Tongue (tissue), 3 donors: ENCODE measurements at places on chromosomes 3 and 15.
A peak's percentile ranks its signal among the peaks of the same experiment; 100 is the strongest.

DNA sequence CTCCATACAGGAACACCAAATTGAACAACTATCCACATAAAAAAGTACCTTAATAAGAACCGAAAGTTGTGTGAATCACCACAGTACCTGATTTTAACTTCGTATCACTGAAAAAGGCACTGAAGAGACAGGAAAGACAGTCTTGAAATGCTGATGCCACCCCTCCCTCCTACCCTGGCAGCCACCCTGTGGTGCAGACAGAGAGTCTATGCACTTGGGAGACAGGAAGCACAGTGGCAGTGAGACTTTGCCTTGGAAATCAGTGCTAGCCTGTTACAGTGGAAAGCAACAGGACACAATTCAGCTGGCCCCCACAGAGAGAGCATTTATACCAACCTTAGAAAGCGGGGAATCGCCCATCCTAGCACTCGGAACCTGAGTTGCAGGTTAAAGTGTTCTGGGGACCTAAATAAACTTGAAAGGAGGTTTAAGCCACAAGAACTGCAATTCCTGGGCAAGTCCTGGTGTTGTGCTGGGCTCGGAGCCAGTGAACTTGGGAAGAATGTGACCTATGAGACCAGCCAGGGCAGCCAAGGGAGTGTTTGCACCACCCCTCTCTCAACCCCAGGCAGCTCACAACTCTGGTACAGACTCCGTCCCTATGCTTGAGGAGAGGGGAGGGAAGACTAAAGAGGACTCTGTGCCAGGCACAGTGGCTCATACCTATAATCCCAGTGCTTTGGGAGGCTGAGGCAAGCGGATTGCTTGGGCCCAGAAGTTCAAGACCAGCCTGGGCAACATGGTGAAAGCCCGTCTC lies 240.1 kb downstream of the ISL2 start:
- DNase-seq, result peak; percentile 63

DNA sequence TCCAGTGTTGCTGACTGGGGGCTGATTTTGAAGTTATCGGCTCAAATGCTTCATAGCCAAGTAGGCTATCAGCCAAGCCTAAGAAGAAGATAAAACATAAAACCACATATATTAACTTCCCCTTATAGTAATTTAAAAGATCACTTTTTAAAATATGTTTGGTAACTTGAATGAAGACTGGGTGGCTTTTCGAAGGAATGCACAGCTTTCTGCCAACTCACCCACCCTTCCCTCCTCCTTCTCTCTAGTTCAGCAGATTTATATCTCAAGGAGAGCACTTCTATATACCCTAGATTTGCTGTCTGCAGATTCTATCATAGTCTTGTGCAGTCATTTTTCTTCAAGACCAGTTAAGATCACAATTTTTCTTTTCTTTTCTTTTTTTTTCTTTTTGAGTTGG lies 189.4 kb upstream of the CHRM5 start:
- DNase-seq, result no peak

GRCh38 chr3:7421065-7421464 lies 560.1 kb downstream of the GRM7 start:
- DNase-seq, result no peak

DNA sequence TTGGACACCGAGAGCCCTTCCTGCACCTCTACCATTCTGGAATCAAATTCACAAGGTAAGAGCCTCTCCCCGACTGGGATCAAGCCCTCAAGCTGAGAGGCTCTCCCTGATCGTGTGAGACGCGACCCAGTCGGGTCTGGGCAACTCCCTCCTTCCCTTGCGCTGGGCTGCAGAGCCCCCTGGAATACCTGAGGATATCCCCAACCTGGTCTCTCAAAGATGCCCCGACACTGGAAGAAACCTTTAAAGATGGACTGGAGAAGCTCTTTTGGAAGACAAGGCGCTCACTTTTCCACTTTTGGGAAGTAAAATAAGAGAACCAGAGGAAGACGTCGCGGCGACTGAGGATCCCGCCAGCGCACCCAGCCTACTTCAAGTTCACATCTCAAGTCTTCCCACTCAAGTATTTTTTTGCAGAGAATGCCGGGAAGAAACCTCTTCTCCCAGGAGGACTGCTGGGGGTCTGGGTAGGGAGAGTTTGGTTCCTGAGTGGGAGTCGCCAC lies 33.8 kb downstream of the ZIC4 start:
- DNase-seq, result no peak

DNA sequence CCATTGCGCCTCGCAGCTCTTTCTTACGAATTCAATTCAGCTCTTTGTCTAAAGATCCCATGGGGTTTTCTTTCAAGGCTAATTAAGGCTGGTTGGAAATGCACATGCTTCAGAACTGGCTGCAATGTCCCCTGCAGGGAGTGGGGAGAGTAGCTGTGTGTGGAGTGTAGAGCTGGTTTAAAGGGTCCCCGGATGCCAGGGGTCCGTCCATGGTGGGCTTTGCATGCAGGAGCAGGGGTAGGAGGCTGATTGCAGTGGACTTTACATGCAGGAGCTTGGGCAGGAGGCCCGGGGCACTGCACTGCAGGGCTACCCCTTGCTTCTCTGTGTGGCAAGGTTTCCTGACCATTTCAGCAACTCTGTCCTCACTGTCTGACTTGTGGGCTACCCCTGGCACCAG lies 261.6 kb upstream of the LYSMD4 start:
- DNase-seq, result no peak

DNA sequence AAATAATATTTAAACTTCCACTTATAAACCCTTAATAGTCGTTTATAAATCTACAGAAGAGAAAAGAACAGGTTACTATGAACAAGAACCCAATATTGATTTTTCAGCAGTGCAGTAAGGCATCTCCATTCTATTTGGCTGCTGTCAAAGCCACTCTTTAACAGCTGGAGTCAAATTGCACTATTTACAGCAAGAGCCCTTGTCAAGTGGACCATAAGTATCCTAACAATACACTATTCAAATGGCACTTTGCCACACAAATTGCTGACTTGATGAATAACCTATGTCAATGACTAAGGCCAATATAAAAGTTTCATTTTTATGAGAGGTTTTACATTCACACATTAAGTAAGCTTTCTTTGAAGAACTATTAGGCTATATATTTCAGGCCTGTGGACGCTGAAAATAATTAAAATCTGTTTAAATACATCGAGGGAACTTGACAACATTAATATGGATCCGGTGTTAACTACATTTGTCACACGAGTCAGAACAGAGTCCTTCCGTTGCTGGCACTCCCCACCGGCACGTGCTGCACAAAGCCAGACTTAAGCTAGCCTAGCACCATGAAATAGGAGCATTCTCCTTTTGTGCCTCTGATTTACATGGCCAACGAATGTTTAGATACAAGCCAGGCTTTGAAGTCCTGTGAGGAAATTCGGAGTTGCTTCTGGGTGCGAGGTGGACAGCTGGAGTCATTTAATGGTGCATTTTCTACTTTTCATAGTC lies 100.5 kb downstream of the WDR72 start:
- peak; percentile 12 for DNase-seq

DNA sequence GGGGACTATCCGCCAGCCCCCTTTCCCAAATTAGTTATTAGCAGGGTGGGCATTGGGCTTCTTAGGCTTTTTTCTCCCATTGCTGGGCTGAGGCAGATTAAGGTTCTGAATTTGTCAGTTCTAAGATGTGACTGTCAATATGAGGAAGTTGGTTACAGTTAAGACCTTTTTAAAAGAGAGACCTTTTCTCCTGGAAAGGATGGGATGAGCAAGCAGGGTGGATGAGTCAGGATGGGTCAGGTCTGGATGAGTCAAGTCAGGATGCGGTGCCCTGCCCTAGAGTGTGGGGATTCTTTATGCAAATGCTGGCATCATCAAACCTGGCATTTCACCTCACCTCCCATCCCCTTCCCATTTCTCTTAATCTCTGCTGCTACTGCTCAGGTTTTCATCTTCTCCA lies 1.9 kb downstream of the AEN start:
- no peak for DNase-seq

GRCh38 chr3:15258720-15259119 lies 52.7 kb downstream of the CAPN7 start:
- DNase-seq, result no peak

DNA sequence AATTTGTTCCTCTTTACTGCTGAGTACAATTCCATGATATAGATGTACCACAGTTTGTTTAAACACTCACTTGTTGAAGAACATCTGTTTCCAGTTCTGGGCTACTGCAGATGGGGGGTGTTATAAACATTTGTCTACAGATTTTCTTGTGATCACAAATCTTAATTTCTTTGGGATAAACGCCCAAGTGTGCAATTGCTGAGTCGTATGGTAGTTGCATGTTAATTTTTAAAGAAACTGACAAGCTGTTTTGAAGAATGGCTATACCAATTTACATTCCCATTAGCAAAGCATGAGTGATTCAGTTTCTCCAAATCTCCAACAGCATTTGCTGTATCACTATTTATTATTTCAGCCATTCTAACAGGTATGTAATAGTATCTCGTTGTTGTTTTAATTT lies 242.0 kb upstream of the MRPL3 start:
- no peak for DNase-seq

DNA sequence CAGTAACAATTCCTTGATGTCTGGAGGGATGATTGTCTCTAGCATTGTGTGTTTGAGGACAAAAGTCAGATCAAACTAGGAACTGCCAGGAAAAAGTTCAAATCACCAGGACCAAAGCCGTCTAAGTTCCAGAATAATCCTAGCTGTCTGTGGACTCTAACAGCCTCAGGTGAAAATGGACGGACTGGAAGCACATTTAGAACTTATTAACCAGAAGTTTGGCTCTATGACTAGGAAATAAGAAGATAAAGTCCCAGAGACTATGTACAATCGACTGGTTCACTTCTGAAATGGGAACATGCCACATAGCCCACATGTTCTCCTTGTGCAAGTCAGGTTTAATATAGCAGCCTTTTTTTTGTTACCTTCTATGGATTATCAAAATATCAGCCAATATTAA lies 50.6 kb upstream of the SGO1 start:
- no peak for DNase-seq

GRCh38 chr3:166435469-166436057 lies 598.3 kb upstream of the BCHE start:
- DNase-seq, result no peak

- no peak for DNase-seq
Measured at GRCh38 chr15:80405554-80405850, 1.3 kb downstream of the ARNT2 start.

DNA sequence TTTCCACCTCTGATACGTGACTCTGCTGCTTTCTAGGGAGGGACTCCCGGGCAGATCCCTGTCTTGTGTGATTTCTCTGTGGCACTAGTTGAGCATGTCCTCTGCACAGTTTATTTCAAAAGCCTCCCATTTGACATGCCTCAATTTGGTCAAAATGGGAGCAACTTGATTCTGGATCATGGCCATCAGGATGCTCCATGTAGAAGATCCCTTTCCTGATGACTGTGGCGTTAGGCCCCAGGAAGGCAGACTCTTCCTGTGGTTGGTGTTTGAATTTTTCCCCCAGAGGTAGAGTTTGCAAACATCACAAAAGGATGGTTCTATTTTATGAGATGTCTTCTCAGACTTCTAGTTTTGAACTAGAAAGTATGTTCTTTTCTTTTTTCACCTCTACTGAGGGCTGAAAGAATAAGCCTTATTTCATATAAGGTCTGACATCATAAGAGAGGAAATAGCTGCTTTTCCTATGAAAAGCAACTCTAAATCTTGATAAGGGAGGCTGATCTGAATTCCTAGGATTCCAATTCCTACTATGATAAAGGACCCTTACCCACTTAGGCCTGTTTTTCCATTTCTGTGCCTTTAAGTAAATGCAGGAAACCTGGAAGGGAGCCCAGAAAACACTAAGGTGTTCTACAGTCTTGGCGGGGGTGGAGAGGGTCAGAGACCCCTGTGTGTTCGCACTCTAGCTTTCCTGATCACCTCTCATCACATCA lies 243.8 kb upstream of the CHRM5 start:
- DNase-seq, result no peak

GRCh38 chr3:53175613-53176540 lies 14.9 kb downstream of the PRKCD start:
- no peak for DNase-seq

- no peak for DNase-seq
Measured at GRCh38 chr3:74511078-74511477, 103.4 kb downstream of the CNTN3 start.

DNA sequence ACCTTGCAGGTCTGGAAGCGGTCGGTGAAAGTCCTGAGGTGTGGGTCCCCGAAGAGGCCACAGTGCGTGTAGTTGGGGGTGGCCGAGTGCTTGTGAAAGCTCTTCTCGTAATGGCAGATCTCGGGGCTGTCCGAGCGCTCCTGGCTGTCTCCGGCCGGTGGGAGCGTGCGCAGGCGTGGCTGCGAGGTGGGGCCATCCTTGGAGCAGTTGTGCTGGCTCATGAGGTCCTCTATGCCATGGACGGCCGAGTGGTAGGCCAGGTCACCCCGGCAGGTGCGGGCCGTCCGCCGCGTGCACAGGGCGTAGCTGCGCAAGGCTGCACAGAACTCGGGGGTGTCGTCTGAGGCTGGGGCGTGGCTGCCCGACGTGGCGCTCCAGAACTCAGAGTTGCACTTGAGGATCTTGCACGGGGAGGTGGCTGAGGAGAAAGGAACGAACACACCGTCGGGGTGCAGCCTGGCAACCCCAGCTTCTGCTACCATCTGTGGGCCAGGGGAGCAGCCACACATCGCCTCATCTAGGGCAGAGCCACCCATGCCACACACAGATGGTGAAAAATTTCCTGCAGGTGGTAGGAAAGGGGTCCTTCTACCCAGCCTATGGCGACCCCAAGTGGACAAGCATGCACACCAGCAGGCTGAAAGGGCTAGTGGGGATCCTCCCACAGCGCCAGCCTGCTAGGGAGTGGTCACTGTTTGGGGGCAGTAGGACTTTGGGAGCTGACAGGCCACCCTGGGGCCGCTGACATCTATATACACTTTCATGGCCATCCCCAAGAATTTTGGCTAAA lies 36.7 kb downstream of the RGMA start:
- DNase-seq, result no peak

DNA sequence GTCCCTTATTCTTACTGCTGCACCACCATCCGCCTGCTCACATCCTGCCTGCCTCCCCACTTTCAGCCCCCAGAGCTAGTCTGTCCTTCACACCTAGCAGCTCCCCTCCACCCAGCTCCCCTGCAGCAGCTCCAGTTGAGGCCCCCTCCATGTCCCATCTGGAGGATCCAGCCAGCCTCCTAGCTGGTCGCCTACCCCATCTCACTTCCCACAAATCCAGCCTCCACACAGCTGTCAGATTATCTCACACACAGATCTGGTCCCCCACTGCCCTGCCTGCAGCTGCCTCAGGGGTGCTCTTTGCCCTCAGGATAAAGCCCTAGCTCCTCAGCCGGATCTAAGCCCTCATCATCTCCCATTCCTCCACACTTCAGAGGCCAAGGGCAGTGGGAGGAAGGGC lies 8.8 kb upstream of the SEMA7A start:
- no peak for DNase-seq

DNA sequence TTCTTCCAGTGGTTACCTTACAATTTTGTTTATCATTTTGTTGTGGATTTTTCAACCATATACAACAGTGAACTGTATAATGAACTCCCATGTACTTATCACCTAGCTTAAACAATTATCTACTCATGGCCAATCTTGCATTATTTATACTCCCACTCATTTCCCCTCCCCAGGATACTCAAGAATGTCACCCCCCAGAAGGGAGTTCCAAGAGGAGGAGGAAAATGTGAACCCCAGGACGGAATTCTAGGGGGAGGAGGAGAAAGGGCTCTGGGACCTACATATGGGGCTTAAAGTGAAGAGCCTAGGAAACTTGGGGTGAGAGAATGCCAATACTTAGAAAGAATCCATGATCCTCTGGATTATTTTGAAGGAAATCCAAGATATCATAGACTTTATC lies 59.3 kb downstream of the TSC22D2 start:
- no peak for DNase-seq

GRCh38 chr15:98968576-98968975 lies 39.0 kb downstream of the PGPEP1L start:
- DNase-seq, result no peak

GRCh38 chr3:113255100-113255853 lies 43.9 kb downstream of the BOC start:
- DNase-seq, result peak; percentile 54
